Inflammatory macrophage treated with lipopolysaccharide for 1 hour (primary cell): ENCODE measurements at places on chromosomes 12 and 14.

GRCh38 chr12:96258104-96258961 lies 64.2 kb downstream of the ELK3 start:
- no peak for DNase-seq

DNA sequence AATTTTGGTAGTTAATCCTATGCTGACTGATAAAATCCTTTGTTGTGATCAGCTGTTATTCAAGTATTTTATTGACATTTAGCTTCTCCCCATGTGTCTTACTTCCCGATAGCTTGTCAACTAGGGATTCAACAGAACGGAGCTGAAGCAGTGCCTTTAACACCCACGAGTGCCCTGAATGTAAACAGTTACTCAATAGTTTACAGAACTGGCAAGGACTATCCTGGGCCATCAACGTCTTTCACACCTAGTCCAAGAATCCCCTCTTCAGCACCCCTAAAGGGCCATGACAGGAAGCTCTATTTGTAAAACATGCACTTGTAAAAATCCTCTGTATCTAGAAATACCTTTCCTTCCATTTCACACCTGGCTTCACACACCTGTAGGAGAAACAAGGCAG lies 45.3 kb downstream of the SETD3 start:
- no peak for DNase-seq

GRCh38 chr14:68247274-68247673 lies 427.7 kb downstream of the RAD51B start:
- DNase-seq, result no peak

GRCh38 chr12:40033242-40033630 lies 72.6 kb downstream of the SLC2A13 start:
- DNase-seq, result no peak

- DNase-seq, result no peak
These were observed 187.6 kb upstream of the ALG10 start for GRCh38 chr12:33834672-33835071.
